SJSA1 (cell line): ENCODE measurements at places on chromosomes 7 and 10. TPM values are rescaled to one million over a fixed set of nuclear protein-coding genes. Genes with fewer than 3 reads are reported as not detected.

Gene TMEM229A
- not detected in 2 replicates for total RNA-seq

Gene HYCC1
- 70.4 and 150 TPM in 2 replicates for total RNA-seq

Gene ADAMTS14
- total RNA-seq, result 0.66 and 1.2 TPM in 2 replicates

Gene EPO
- not detected in 2 replicates for total RNA-seq

Gene A1CF
- not detected in 2 replicates for total RNA-seq

Gene STOX1
- total RNA-seq, result 0.39 and 1.6 TPM in 2 replicates

Gene LRRC17
- 8.3 and 10.9 TPM in 2 replicates for total RNA-seq

Gene CFAP43
- 0.08 and 0.16 TPM in 2 replicates for total RNA-seq

Gene AKR1B15
- total RNA-seq, result 2.6 TPM in 1 of 2 replicates, not detected in the other

Gene ATG9B
- not detected in 2 replicates for total RNA-seq

Gene GRID2IP
- not detected in 2 replicates for total RNA-seq

Gene SCIN
- 0.37 and 0.56 TPM in 2 replicates for total RNA-seq

Gene ZDHHC4
- total RNA-seq, result 37.0 and 45.3 TPM in 2 replicates

Gene EPHA1
- not detected in 2 replicates for total RNA-seq

Gene CYP3A7
- total RNA-seq, result not detected in 2 replicates

Gene CCL24
- total RNA-seq, result 0.45 TPM in 1 of 2 replicates, not detected in the other

Gene SPACDR
- total RNA-seq, result 0.66 TPM in 1 of 2 replicates, not detected in the other

Gene AKR1C8
- total RNA-seq, result 0.16 TPM in 1 of 2 replicates, not detected in the other

Gene BEND7
- 3.1 and 6.8 TPM in 2 replicates for total RNA-seq

Gene STEAP1
- total RNA-seq, result 8.3 and 14.2 TPM in 2 replicates

Gene GALNT17
- total RNA-seq, result not detected in 2 replicates

Gene PON1
- total RNA-seq, result not detected in 2 replicates

Gene DLX5
- 2.3 and 3.6 TPM in 2 replicates for total RNA-seq

Gene SFMBT2
- 0.03 and 0.05 TPM in 2 replicates for total RNA-seq

Gene LDB3
- total RNA-seq, result 1.1 and 1.4 TPM in 2 replicates

Gene RBP3
- total RNA-seq, result not detected in 2 replicates

Gene HMX3
- total RNA-seq, result 10.8 and 10.9 TPM in 2 replicates

Gene C7orf33
- not detected in 2 replicates for total RNA-seq

Gene RSPH10B2
- total RNA-seq, result not detected in 2 replicates

Gene FAM131B
- 0.16 and 0.41 TPM in 2 replicates for total RNA-seq

Gene IRF5
- total RNA-seq, result 0.08 TPM in 1 of 2 replicates, not detected in the other

Gene RTKN2
- 3.3 and 6.5 TPM in 2 replicates for total RNA-seq

Gene FEZF1
- not detected in 2 replicates for total RNA-seq

Gene AVPI1
- 4.3 and 8.6 TPM in 2 replicates for total RNA-seq

Gene HYAL4
- not detected in 2 replicates for total RNA-seq

Gene SPDYE8
- 0.24 TPM in 1 of 2 replicates, not detected in the other for total RNA-seq

Gene PNLIPRP3
- total RNA-seq, result not detected in 2 replicates

Gene VSTM2A
- not detected in 2 replicates for total RNA-seq

Gene RAMP3
- total RNA-seq, result not detected in 2 replicates

Gene STAMBPL1
- 12.9 and 17.1 TPM in 2 replicates for total RNA-seq

Gene HABP2
- not detected in 2 replicates for total RNA-seq

Gene CPA1
- total RNA-seq, result not detected in 2 replicates

Gene UNC5B
- total RNA-seq, result 0.71 and 0.94 TPM in 2 replicates

Gene GPER1
- not detected in 2 replicates for total RNA-seq

Gene FKBP9
- total RNA-seq, result 207 and 234 TPM in 2 replicates

Gene HOXA3
- 0.13 and 1.8 TPM in 2 replicates for total RNA-seq

Gene CDK14
- 17.9 and 20.8 TPM in 2 replicates for total RNA-seq

Gene PSAP
- total RNA-seq, result 251 and 322 TPM in 2 replicates

Gene NUTM2E
- total RNA-seq, result 0.05 TPM in 1 of 2 replicates, not detected in the other

Gene AEBP1
- not detected in 2 replicates for total RNA-seq

Gene LLCFC1
- total RNA-seq, result not detected in 2 replicates

Gene SPDYE11
- total RNA-seq, result not detected in 2 replicates

Gene DGKB
- total RNA-seq, result not detected in 2 replicates

Gene SPDYE9
- total RNA-seq, result not detected in 2 replicates

Gene TIMM23B
- total RNA-seq, result 19.2 and 31.3 TPM in 2 replicates
